ENCODE measurements at places on chromosomes 11 and 22. TPM values are rescaled to one million over a fixed set of nuclear protein-coding genes. Genes with fewer than 3 reads are reported as not detected.

DNA sequence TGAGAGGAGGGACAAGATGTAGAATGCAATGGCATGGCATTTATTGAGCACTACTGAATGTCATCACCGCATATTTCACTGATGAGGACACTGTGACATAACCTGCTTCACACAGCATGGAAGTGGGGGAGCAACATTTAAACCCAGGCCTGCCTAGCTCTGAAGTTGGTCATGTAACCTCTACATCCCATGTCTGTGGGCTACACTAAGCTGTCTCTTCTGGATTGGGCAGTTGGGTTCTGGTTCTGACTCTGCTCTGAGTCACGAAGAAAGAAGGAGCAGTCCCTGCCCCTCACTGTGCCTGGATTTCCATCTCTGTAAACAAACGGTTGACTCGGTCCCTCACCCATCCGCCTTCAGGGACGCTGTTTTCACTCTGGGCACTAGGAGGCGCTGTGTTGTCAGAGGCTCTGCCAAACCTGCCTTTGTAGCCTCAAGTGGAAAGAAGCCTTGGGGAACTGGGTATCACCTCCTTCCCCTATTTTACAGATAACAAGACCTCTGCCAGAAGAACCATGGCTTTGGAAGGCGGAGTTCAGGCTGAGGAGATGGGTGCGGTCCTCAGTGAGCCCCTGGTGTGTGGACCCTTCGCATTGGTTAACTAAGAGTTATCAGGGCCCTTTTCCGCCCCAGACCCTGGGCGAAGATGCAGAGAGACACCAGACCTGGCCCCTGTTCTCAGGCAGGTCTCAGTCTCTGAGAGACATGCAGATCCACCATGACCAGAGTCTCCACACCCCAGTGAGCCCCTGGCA lies 12.7 kb upstream of the ARHGEF17 start:
- no peak overlapping the region for H3K4me3 ChIP-seq
- no peaks in the 10 kb centered on the region for H3K27me3 ChIP-seq
- DNase-seq: no peak
- H3K4me1 ChIP-seq: no peaks in the 10 kb centered on the region

- H3K4me3 ChIP-seq: no peak overlapping the region
- H3K27me3 ChIP-seq: no peaks in the 10 kb centered on the region
- DNase-seq: no peak
- no peaks in the 10 kb centered on the region for H3K4me1 ChIP-seq
- H3K36me3 ChIP-seq: no peaks in the 10 kb centered on the region
- H3K27ac ChIP-seq: no peak overlapping the region
Measured at GRCh38 chr11:75273411-75274391, 33.1 kb downstream of the TPBGL start.

DNA sequence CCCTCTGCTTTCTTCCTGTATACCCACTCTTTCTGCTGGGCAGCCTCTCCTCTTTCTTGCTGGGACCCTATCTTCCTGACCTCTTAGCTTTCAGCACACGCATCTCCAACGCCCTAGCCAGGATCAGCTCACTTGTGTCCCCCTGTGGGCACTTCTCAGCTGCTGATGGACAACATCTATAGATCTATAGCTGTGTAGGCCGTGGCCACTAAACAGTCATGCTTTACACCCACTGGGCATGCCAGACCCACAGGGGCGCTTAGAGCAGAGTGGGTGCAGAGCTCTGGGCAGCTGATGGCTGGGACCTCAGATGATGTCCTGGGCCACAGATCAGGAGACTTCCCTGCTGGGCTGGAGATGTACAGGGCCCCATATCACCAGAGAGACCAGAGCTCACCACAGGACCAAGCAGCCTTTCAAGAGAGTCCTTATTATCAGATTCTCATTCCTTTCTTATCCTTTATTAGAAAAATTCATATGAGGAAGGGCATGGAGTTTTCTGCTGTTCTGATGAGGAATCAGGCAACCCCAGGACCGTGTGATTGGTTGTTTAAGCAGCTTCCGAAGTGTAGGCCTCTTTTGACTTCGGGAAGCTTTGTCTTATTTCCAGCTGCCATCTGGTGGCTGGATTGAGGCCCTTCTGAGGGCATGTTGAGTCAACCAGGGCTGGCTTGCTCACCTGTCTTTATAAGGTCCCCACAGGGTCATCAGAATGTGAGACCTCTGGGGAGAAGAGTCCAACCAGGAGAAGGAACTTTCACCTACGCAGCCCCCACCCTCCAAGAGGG lies 60.5 kb downstream of the OSBP2 start:
- no peaks in the 10 kb centered on the region for H3K27me3 ChIP-seq
- no peaks in the 10 kb centered on the region for H3K36me3 ChIP-seq
- H3K4me1 ChIP-seq: no peaks in the 10 kb centered on the region
- H3K4me3 ChIP-seq: no peak overlapping the region
- no peak overlapping the region for H3K27ac ChIP-seq
- no peak for DNase-seq

GRCh38 chr11:8022876-8023275 lies 35.7 kb downstream of the EIF3F start:
- no peak overlapping the region for H3K27ac ChIP-seq
- H3K36me3 ChIP-seq: no peaks in the 10 kb centered on the region
- peaks cover 16% of the 10 kb centered on the region for H3K4me1 ChIP-seq
- no peak overlapping the region for H3K4me3 ChIP-seq
- no peak for DNase-seq

GRCh38 chr11:75241906-75242644 lies 1.5 kb downstream of the TPBGL start:
- DNase-seq: no peak
- H3K36me3 ChIP-seq: no peaks in the 10 kb centered on the region
- H3K27ac ChIP-seq: no peak overlapping the region
- peaks cover 7% of the 10 kb centered on the region for H3K4me1 ChIP-seq

GRCh38 chr22:37008365-37008764 lies 10.9 kb downstream of the TST start:
- no peaks in the 10 kb centered on the region for H3K36me3 ChIP-seq
- H3K4me1 ChIP-seq: no peaks in the 10 kb centered on the region
- DNase-seq: no peak

- no peaks in the 10 kb centered on the region for H3K4me1 ChIP-seq
- DNase-seq: no peak
- H3K36me3 ChIP-seq: no peaks in the 10 kb centered on the region
Measured at GRCh38 chr11:120540744-120541465, 29.4 kb downstream of the GRIK4 start.

DNA sequence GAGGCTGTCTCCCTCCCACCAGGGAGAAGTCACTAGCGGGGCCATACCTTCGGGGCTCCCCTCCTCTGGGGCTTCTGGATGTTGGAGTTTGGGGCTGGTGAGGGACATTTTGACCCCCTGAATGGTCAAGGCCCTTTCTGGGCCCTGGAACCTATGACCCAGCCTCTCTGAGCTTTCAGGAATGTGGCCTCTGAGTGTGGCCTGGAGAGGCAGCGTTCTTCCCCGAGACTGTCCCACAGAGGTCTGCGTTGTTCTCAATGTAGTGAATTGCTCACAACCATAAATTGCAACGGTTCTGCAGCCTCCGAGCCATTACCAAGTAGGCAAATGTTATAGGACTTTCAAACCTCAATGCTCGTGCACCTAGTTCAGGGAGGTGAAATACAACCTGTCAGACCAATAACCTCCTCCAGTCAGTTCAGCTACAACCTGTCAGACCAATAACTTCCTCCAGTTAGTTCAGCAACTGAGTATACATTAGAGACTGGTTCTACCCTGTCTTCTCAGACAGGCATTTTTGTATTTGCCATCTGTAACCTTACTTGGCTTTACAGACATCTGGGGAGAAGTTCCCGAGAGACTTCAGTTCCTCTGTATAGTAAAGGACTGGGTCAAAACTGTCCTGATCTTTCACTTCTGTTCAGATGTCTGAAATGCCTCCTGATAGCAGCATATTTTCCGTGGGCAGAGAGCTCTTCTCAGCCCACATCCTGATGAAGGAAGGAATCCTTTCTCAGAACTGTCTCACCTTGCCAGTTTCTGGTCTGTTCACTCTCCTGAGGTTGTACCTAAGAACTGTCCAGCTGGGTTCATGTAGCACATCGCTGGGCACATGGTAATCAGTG lies 34.2 kb downstream of the MICAL2 start:
- no peaks in the 10 kb centered on the region for H3K27me3 ChIP-seq
- H3K36me3 ChIP-seq: peaks cover 14% of the 10 kb centered on the region
- peaks cover 41% of the 10 kb centered on the region for H3K4me1 ChIP-seq
- H3K4me3 ChIP-seq: no peak overlapping the region
- H3K27ac ChIP-seq: peak overlapping the region; percentile 95

DNA sequence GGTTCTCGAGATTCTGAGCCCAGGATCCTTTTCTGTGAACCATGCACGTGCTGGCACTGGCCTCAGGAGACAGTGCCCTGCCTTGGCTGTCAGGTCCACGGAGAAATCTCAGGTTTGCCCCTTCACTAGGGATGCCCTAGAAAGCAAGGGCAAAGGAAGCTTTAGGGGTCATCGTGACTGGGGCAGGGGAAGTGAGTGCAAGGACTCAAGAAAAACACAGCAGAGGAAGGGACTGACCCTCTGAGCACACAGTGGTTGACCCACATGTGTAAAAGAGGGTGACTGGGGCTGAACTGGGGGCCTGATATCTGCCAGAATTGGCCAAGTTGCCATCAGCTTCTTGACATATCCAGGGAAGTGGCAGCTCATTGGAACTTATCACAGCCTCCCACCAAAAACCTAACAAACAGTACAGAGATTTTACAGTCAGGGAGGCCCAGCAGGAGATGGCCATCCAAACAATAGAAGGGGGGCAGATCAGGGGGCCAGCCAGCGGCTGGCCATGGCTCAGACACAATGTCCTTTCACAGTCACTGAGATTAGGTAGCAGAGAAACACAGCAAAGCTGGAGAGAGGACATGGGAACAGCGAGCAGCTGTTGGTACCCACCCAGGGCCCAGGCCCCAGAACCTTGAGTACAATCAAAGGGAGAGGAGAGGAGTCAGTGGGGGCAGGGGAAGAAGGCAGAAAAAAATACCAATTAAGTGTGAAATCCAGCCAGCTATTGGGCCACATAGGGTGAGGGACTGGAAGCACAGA lies 4.4 kb downstream of the TMEM121B start:
- no peak for DNase-seq
- H3K4me3 ChIP-seq: no peak overlapping the region
- H3K27me3 ChIP-seq: peaks cover 4% of the 10 kb centered on the region
- H3K27ac ChIP-seq: no peak overlapping the region

DNA sequence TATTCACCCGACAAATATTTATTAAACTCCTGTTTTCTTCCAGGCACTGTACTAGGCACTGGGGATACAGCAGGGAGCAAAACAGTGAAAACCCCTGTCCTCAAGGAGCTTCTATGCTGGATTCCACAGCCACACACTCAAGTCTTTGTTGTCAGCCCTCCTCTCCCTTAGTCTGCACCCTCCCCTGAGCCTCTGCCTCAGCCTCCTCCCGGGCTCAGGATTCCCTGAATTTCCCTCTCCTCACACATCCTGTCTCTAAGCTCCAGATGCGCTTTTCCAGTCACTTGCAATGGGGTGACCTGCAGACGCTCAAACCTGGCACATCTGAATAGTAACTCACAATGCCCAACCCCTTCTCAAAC lies 13.5 kb upstream of the TUB start:
- H3K27me3 ChIP-seq: no peaks in the 10 kb centered on the region
- no peak for DNase-seq
- no peak overlapping the region for H3K27ac ChIP-seq
- peaks cover 4% of the 10 kb centered on the region for H3K4me1 ChIP-seq

GRCh38 chr22:29901354-29901753 lies 18.4 kb downstream of the MTMR3 start:
- no peaks in the 10 kb centered on the region for H3K4me1 ChIP-seq
- no peak for DNase-seq
- no peak overlapping the region for H3K4me3 ChIP-seq
- H3K36me3 ChIP-seq: no peaks in the 10 kb centered on the region
- no peak overlapping the region for H3K27ac ChIP-seq

- H3K27ac ChIP-seq: no peak overlapping the region
- H3K36me3 ChIP-seq: no peaks in the 10 kb centered on the region
- peaks cover 26% of the 10 kb centered on the region for H3K4me1 ChIP-seq
- H3K27me3 ChIP-seq: no peaks in the 10 kb centered on the region
- DNase-seq: no peak
Measured at GRCh38 chr11:121932646-121933185, 183.3 kb downstream of the BLID start.

- H3K27ac ChIP-seq: no peak overlapping the region
- H3K36me3 ChIP-seq: no peaks in the 10 kb centered on the region
- DNase-seq: no peak
Measured at GRCh38 chr11:102119997-102120396, 9.8 kb downstream of the YAP1 start.

GRCh38 chr11:86063536-86063935 lies 5.3 kb downstream of the PICALM start:
- DNase-seq: no peak
- peaks cover 66% of the 10 kb centered on the region for H3K4me1 ChIP-seq
- no peaks in the 10 kb centered on the region for H3K36me3 ChIP-seq
- H3K27me3 ChIP-seq: no peaks in the 10 kb centered on the region

DNA sequence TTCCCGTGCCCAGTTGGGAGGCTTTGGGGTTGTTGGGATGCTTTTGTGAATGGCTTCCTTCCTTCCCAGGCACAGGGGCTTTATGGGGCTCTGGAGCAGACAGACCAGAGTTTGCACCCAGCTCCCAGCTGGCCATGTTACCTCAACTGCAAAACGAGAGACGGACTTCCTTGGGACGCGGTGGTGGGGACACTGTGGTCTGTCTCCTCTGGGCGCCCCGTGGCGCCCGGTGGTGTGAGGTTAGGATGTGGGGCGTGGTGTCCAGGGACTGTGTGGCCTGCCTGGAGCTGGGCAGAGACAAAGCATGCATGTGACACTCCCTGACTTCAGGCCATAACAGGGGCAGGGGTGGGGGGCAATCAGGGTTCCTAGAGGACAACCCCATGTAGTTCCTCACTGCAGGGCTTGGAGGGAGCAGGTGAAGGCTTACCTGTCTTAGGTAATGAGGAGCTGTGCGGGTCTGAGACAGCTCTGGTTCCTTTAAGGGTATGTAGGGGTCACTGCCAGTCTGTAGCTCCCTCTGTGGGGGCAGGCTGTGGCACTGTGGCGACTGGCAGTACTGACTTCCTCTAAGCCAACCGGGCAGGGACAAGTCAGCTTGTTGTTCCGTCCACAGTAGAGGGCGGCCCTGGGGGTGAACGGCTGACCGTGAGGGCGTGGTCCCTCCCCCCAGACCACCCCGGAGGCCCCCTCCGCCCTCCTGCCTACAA lies 14.4 kb downstream of the KCNQ1 start:
- no peaks in the 10 kb centered on the region for H3K4me1 ChIP-seq
- H3K4me3 ChIP-seq: no peak overlapping the region
- no peak for DNase-seq
- no peaks in the 10 kb centered on the region for H3K36me3 ChIP-seq

- H3K4me1 ChIP-seq: no peaks in the 10 kb centered on the region
- H3K4me3 ChIP-seq: no peak overlapping the region
- H3K27ac ChIP-seq: no peak overlapping the region
- DNase-seq: no peak
Measured at GRCh38 chr22:40659166-40659565, 20.1 kb upstream of the MCHR1 start.

- DNase-seq: no peak
- H3K27me3 ChIP-seq: no peaks in the 10 kb centered on the region
- no peak overlapping the region for H3K27ac ChIP-seq
- peaks cover 10% of the 10 kb centered on the region for H3K4me1 ChIP-seq
- H3K4me3 ChIP-seq: no peak overlapping the region
- no peaks in the 10 kb centered on the region for H3K36me3 ChIP-seq
Measured at GRCh38 chr11:87444993-87445392, 407.3 kb downstream of the TMEM135 start.

The RCOR2 gene
- total RNA-seq: 1.4 TPM

The TSSK2 gene
- not detected for total RNA-seq

The MS4A12 gene
- total RNA-seq: not detected

The CRYBB2 gene
- total RNA-seq: 0.54 TPM

The PRG3 gene
- not detected for total RNA-seq

The DCHS1 gene
- total RNA-seq: 62.3 TPM

The SMTNL1 gene
- not detected for total RNA-seq

The TAF6L gene
- 22.2 TPM for total RNA-seq

The NCR3LG1 gene
- 9.7 TPM for total RNA-seq

The ALG8 gene
- 26.3 TPM for total RNA-seq

The OR2D2 gene
- total RNA-seq: 1.3 TPM

Measured in thoracic aorta (tissue), 2 donors.